ENCODE measurements at places on chromosomes 2 and 18.

DNA sequence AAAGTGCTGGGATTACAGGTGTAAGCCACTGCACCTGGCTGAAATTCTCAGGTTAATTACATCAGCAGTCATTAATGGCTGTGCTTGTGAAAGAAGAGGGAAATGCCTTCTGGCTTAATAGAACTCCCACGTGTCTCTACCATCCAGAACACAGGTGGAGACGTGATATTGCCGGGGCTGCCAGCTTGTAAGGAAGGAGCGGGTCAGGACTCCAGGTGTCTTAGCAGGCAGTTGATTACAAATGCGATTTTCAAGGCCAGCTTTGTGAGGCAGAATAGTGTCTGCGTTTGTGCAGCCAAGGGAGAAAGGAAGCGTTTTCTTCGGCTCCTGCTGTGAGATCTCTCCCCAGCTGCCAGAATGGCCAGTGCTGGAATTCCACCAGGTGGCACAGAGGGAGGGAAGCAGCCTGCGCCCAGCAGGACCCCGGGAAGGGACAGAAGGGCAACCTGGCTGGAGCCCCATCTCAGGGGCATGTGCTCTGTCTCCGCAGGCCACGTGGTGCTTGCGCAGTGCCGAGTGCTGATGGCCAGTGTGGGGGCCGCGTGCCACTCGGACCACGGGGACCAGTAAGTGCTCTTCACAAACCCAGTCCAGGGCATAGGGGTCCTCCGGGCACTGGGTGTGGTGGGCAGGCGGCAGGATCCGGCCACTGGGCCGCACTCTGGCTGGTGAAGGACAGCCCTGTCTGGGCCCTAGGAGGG is 3.7 kb upstream of the ESPNL start:
- no peak for DNase-seq

DNA sequence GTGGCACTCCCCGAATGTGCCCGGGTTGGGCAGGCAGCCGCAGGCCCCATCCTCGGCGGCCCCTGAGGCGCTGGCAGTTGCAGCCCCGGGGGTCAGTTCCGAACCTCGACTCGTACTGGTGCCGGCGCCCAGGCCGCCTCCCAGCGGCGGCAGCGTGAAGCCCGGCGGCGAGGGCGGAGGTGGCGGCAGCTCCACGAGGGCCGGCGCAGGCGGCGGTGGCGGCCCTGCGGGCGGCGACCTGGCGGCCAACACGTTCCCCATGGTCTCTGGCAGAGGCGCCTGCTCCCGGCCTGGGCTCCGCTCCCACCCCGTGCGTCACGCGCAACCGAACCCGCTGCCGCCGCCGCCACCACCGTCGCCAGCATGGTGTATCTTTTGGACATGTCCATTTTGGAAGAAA is 196.3 kb downstream of the CCDC74A start:
- DNase-seq: no peak

GRCh38 chr2:189849550-189849949 is 65.3 kb downstream of the PMS1 start:
- no peak for DNase-seq

DNA sequence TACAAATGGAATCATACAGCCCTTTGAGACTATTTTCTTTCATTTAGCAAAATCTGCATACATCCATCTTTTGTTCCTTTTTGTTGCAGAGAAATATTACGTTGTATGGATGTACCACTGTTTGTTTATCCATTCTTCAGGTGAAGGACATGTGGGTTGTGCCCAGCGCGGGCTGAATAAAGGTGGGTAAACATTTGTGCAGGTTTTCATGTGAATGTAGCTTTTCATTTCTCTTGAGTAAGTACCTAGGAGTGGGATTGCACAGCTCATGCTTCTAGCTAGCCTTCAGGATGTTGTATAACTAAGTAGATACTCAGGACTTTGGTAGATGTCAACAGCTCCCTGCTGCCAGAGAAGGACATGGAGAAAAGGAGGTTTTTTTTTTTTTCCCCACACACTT is 50.6 kb upstream of the SPRED2 start:
- peak; percentile 12 for DNase-seq

GRCh38 chr2:29187926-29188325 is 72.7 kb downstream of the CLIP4 start:
- no peak for DNase-seq

DNA sequence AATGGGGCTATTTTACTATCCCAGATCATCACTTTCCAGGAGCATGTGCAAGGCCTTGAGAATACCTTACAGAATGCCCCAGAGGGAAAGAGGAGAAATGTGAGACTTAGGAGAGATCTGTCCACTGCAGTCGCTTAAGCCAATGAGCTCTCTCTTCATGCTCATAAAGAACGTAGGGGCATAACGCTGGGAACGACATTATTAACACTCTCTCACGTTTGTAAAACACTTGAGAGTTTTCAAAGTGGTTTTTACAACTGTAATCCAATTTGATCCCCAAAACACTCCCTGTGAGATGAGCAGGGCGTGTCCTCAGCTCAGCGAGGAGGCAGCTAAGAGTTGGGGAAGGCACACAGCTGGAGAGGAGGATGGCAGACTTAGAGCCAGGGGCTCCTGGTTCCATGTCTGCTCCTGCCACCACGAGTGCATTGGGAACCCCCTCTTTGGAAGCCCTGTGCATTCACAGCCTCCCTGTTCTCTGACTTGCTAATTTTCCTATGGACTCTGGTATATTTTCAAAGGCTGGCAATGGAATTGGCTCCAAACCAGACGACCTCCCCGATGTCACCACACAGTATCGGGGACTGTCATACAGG is 97.4 kb downstream of the PLB1 start:
- no peak for DNase-seq

GRCh38 chr2:227884511-227884947 is 13.1 kb downstream of the DAW1 start:
- no peak for DNase-seq

Data from NCI-H1930 (cell line).